Osteoblast (primary cell): ENCODE measurements at places on chromosomes 16 and 17. TPM values are rescaled to one million over a fixed set of nuclear protein-coding genes. Genes with fewer than 3 reads are reported as not detected.

- DNase-seq = peak; percentile 51
These were observed 68.3 kb downstream of the MPRIP start for GRCh38 chr17:17110520-17110919.

GRCh38 chr17:74334393-74335039, 8.5 kb downstream of the KIF19 start:
- DNase-seq = no peak

- no peak for DNase-seq
These were observed 2.0 kb downstream of the ADCY7 start for GRCh38 chr16:50268352-50268751.

DNA sequence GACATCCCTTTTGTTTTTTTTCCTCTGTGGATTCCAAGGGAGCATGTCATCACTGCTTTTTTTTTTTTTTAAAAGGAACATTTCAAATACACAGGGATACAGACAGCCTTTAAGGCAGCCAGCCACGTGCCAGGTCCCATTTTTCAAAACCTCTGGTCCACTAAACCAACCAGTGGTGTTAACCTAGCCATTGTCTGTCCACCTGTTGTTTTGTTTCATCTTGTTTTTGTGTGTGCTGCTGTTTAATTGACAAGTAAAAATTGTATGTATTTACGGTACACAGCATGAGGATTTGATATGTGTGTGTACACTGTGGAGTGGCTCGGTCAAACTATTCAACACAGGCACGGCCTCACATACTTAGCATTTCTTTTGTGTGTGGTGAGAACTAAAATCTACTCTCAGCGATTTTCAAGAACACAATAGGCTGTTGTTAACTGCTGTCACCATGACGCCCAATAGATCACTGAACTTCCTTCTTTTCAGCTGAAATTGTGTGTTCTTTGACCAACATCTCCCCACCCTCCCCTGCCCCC, 19.2 kb downstream of the TMEM114 start:
- DNase-seq = no peak

DNA sequence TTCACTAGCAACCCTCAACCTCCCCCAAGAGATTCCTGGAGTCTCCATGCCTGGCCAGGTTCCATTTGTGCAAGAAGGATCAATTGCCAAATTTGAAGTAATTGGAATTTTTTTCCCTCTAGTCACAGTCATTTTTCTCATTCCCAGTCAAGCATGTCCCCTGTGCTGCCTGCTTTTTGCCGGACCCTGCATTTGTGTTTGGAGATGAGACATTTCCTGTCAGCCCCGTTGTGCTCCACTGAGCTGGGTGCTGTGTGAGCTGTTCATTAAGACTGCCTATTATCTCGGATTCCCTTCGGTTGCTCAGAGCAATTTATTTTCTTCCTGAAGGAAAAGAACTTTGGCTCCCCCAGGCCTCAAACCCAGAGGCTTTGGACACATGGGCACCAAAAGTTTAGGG, 201.0 kb upstream of the NLRP1 start:
- no peak for DNase-seq

GRCh38 chr17:31327534-31328159, 6.2 kb upstream of the EVI2A start:
- DNase-seq = peak; percentile 22

DNA sequence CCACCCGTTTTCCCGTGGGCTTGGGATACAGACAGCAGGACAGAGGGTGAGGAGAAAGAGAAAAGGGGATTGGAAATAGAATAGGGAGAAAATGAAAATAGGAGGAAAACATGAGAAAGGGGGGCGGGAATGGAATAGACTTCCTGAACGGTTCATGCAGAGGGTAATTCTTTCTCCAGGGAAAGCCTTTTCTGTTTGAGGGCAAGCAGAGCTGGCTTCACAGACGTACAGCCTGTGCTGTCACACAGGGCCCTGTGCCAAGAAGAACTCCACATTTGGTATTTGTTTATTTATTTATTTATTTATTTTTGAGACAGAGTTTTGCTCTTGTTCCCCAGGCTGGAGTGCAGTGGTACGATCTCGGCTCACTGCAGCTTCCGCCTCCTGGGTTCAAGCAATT, 12.0 kb downstream of the MILR1 start:
- no peak for DNase-seq

DNA sequence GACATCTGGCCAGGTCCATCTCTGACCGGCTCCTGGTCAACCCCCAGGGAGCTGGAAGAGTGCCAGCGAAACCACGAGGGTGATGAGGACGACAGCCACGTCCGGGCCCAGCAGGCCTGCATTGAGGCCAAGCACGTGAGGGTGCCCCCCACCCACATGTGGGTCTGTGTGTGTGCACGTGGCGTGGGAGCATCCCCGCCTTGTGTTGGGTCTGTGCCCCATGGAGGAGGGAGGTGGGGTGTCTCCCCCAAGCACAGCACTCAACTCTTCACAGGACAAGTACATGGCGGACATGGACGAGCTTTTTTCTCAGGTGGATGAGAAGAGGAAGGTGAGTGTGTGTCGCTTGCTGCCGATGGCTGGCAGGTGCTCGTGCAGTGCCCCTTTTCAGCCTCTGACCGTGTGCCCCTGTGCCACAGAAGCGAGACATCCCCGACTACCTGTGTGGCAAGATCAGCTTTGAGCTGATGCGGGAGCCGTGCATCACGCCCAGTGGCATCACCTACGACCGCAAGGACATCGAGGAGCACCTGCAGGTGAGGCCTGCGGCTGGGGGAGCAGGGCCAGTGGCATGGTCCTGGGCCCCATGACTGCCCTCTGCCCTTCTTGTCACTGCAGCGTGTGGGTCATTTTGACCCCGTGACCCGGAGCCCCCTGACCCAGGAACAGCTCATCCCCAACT, 1.7 kb downstream of the STUB1 start:
- no peak for DNase-seq

DNA sequence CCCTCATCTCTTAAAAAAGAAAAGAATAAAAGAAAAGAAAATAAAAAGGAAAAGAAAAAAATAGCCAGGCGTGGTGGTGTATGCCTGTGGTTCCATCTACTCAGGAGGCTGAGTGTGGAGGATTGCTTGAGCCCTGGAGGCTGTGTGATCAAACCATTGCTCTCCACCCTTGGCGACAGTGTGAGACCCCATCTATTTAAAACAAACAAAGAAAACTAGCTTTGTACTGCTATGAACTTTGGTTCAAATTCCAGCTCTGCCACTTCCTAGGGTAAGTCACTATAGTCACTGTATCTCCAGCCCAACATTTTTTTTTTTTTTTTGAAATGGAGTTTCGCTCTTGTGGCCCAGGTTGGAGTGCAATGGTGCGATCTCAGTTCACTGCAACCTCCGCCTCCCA, 4.2 kb downstream of the CTF1 start:
- DNase-seq = no peak

DNA sequence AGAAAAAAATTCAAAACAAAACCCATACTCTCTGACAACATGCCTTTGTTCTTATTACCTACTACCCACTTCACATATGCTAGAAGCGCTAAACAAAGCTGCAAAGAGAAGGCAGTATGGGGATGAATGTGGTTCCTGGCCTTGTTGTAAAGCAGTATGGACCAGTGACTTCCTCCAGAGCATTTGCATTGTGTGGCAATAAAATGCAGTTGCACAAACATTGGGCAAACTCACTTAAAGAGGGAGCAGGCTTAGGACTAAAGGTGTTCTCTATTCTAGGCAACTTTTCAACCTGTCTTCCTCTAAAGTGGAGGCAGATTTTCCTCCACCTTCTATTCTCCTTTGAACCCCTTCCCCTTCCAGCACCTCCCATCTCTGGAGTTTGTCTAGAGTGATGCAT, 17.1 kb downstream of the TMIGD1 start:
- peak; percentile 11 for DNase-seq

- no peak for DNase-seq
These were observed 16.7 kb downstream of the ZFPM1 start for GRCh38 chr16:88469615-88470395.

OTOP2 gene
- not detected in 2 replicates for total RNA-seq

ABAT gene
- total RNA-seq = 5.9 and 6.5 TPM in 2 replicates

UBFD1 gene
- total RNA-seq = 94.3 and 109 TPM in 2 replicates

ZSWIM7 gene
- 11.6 and 14.7 TPM in 2 replicates for total RNA-seq

HEATR9 gene
- not detected in 2 replicates for total RNA-seq

SOX8 gene
- total RNA-seq = under 0.01 TPM in 1 of 2 replicates, not detected in the other
